ENCODE measurements at places on chromosomes 2 and 18.
A peak's percentile ranks its signal among the peaks of the same experiment; 100 is the strongest.

GRCh38 chr2:151097128-151097527 lies 164.5 kb downstream of the RBM43 start:
- DNase-seq: no peak

GRCh38 chr2:154142480-154142879 lies 270.8 kb downstream of the GALNT13 start:
- no peak for DNase-seq

GRCh38 chr18:74139888-74140287 lies 7.7 kb downstream of the FBXO15 start:
- peak; percentile 24 for DNase-seq

GRCh38 chr2:191611614-191612013 lies 66.3 kb upstream of the NABP1 start:
- DNase-seq: no peak

GRCh38 chr2:145356056-145356455 lies 836.1 kb upstream of the ZEB2 start:
- no peak for DNase-seq

- DNase-seq: no peak
Measured at GRCh38 chr2:48545244-48545643, 15.3 kb downstream of the STON1 start.

- no peak for DNase-seq
Measured at GRCh38 chr18:44195394-44196140, 485.1 kb upstream of the SETBP1 start.

GRCh38 chr2:144325086-144325485 lies 194.8 kb downstream of the ZEB2 start:
- peak; percentile 41 for DNase-seq

DNA sequence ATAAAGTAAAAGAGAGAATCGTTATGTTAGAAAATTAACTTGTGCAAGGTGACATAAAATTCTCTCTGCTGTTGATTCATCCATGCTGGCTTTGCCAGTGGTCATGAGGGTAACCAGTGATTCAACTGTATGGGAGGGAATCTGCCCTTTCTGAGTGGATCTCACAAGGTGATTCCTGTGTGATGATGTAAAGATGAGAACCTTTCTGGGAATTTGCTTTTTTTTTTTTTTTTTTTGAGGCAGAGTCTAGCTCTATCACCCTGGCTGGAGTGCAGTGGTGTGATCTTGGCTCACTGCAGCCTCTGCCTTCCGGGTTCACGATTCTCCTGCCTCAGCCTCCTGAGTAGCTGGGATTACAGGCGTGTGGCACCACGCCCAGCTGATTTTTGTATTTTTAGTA lies 23.3 kb downstream of the RAB31 start:
- DNase-seq: no peak

GRCh38 chr2:167411367-167411766 lies 523.1 kb downstream of the XIRP2 start:
- no peak for DNase-seq

DNA sequence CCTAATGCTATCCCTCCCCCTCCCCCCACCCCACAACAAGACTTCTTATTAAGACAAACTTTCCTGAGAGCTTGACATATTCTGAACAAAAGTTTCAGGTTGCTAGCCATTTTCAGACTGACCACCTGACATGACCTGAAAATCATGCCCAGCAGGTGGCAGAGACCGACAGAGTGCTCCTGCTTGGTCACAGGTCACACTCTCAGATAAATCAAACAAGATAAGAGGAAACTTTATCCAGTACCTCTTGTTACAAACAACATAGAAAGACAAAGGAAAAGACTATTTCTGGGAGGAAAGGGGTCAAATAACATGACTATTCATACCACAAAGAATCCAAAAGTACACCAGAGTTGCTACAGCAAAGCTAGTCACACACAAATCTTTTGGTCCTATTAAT lies 107.4 kb downstream of the TMEM200C start:
- DNase-seq: no peak

GRCh38 chr2:51516667-51517066 lies 484.7 kb upstream of the NRXN1 start:
- no peak for DNase-seq
